ENCODE measurements at places on chromosomes 2 and 18.

- DNase-seq: no peak
Measured at GRCh38 chr18:13530033-13530878, 196.1 kb downstream of the FAM210A start.

- peak; percentile 60 for DNase-seq
Measured at GRCh38 chr2:160492401-160493226, 993 bp downstream of the RBMS1 start.

DNA sequence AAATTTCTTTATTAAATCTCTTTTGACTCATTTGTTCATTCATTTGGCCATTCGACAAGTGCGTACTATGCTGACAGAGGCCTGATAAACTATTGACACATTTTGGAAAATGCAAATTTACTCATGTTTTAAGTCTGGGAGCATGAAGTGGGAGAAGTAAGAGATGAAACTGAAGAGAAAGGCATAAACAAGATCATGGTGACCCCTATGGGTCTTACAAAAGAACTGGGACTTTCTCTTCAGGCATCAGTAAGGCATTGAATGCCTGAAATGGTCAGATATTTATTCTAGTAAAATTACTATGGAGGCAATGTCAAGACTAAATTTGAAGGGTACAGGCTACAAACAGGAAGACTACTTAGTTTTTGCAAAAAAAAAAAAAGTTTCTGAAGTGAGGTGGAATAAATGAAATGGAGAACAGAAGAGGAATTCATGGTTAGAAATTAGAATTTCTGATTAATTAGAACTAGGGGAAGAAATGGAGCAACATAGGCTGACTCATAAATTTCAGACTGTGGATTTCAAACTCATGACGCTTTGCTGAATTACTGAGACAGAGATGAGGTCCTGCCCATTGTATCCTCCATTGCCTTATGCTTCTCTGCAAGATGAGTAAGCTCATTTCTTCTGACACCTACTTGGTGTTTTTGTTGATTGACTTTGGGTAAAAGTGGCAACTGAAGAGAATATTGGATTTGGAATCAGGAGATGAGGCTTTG lies 32.7 kb downstream of the VSNL1 start:
- DNase-seq: no peak

DNA sequence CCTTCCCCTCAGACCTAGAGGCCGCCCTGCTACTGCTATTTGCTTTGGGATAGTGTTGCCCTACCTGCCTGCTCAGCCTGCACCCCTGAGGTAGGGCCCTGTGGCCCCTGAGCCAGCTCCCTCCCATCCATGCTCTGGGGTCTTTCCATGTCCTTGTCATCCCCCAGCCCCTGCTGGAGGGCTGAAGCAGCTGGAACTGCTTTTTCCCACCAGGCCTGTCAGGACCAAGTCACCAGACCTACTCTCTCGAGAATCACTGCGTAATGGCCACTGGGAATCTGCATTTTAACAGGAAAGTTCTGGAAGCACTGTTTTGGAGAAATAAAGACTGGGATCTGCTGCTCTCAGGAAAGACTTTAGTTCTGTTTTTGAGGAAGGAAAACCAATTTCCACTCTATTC lies 20.2 kb upstream of the SLC35F6 start:
- DNase-seq: no peak

DNA sequence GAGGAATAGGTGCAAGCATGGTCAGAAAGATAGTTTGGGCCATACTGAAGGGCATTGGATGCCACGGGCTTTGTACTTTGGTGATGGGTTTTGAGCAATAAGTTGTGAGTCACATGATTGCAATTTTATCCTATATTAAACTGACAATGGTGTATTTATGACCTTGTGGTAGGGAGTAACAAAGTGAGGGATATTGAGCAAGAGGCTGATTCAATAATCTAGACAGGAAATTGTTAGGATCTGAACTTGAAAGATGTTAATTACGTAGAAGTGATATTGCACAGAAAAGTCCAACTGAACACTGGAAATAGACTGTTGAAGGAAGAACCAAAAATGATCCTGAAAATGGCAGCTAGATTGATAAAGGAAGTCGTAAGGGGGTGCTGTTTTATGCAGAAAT lies 46.6 kb upstream of the TCF4 start:
- DNase-seq: no peak

- no peak for DNase-seq
Measured at GRCh38 chr2:173830170-173830569, 135.0 kb downstream of the SP3 start.

DNA sequence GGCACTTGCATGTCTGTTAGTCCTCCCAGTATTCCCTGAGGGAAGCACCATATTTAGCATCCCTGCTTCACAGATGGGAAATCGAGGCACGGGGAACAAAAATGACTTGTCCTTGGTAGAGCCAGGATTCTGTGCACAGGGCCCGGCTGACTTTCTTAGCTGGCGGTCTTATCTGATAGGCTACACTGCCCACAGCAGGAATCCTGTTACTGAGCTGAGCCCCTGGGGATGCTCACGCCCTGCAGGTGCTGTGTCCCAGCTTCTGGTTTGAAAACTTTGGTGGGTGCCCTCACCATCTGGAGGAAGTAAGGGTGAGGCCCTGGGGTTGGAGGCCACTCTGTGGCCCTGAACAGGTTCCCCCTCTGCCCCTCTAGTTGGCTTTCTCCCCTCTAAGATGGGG lies 68.4 kb upstream of the MCFD2 start:
- DNase-seq: no peak

DNA sequence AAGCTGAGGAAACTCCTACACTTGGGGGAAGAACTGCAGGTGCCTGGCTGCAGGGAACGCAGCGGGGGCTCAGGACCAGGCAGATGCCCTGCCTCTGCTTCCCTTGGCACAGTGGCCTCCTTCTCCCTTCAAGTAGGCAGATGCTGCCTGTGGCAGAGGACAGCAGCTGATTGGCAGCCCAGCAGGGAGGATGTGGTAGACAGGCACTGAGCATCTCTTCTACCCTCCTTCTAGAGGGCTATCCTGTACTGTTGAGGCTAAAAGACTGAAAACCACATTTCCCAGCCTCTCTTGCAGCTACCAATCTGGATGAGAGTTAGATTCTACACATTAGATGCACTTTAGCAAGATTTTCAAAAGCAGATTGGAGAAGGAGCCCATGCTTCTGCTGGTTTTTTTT lies 105.7 kb downstream of the MSH2 start:
- DNase-seq: no peak

GRCh38 chr2:96114546-96114902 lies 1.8 kb downstream of the ADRA2B start:
- DNase-seq: no peak

DNA sequence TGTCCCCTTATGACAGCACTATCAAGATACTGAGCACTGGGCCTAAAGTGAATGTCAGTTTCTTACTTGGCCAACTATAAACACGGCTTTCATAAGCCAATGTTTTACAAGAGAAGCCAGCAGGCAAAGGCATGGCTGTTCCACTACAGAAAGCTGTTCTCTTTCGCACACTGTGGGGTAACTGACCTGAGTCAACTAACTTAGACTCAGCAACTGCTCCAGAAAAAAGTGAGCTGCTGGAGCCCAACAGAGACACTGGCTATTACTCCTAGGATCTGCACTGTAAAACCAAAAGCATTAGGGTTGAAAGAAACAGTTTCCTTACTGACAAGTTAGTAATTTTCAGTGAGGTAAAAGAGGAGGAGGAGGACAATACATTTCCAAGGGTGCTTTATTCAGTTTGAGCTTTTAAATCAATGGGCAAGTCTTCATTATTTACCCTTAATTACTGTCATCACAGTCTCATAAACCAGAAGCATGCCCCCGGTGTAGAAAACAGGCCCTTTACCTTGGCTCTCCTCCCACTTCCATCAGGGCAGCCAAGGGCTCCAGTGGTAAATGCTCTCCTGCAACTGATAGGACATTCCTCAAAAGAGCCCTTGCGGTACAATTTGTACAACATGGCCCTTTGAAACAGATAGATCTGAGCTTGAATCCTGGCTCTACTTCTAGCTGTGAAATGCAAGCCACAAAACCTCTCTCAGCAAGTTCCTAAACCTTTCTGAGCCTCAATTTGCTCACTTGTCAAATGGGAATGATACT lies 275.7 kb downstream of the PDE11A start:
- no peak for DNase-seq

DNA sequence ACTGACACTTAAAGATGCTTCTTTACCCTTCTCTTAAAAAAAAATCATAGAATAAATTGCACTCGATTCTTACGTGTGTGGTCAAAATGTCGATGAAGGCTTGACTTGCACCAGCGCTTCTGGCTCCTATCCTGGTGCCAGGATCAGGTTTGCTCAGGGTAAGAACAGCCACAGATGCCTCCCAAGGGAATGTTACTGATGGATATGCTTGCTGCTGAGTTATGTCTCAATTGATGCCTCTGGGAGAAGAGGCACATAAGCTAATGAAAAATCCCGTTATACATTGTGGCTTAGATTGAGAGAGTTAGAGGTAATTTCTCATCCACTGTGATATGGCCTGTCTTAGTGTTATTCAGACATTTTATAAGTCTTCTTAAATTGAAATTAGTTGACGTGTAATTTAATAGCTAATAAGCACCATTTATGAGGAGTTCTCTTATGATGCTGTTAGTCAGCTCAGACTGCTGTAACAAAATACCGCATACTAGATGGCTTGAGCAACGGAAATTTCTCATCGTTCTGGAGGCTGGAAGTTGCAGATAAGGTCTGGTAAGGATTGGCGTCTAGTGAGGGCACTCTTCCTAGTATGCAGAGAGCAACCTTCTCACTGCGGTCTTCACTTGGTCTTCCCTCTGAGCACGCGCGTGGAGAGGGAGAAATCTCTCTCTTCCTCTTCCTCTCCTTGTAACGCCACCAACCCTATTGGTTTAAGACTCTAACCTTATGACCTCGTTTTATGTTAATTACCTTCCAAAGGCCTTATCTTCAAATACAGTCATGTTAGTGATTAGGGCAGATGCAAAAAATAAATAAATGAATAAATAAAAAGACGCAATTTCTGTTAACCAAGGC lies 116.6 kb upstream of the NOSTRIN start:
- DNase-seq: no peak

DNA sequence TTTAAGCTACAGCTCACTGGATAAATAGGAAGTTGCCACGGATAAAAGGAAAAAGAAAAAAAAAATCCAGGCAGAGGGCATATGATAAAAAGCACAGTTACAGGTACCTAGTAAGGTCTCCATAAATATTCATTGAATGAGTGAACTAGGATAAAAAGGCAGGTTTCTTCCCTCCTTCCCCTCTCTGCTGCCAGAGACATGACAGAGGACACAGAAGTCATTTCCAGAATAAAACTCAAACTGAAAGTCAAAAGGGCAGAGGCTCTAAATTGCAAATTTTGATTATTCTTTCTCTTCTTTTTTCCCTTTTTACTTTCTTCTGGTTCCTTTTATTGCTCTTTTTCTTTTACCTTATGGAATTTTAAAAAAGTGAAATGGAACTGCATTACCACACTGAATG lies 7.7 kb downstream of the CD302 start:
- DNase-seq: no peak

- DNase-seq: no peak
Measured at GRCh38 chr2:54665436-54665856, 58.0 kb upstream of the EML6 start.

- DNase-seq: no peak
Measured at GRCh38 chr18:55510809-55511208, 77.2 kb downstream of the TCF4 start.

DNA sequence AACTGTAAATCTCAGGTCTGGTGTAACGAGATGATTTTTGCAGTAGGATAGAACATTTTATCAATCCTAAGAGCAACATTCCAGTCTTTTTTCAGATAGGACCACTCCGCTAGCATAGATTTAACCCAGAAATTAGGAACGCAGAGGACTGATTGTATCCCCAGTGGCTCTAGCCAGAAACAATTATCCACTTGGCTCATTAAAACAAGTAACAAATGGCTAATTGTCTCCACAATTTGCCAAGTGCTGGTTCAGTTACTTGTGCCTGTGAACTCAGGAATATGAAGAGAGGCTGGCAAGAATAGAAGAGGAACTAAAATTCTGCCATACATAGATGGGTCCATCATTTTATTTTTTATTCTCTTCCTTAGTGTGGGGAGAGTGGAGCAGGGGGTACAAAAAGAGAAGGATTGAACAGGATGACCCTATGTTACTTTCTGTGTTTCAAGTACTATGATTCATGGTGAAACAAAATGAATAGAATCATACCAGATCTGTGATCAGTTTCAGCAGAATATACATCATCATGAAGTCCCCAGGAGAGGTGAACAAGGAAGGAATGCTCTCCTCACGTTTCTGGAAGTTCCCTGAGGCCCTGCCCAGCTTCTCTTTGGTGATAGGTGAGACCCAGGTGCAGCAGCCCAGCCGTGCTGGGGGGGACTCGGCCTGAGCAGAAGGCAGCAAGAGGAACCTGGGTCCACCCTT lies 121.6 kb downstream of the ARL4C start:
- DNase-seq: no peak

- DNase-seq: no peak
Measured at GRCh38 chr2:221570321-221570935, 1.7 kb downstream of the EPHA4 start.

- no peak for DNase-seq
Measured at GRCh38 chr2:71526141-71526540, 72.8 kb downstream of the DYSF start.

- no peak for DNase-seq
Measured at GRCh38 chr2:205930209-205930608, 155.8 kb downstream of the INO80D start.

DNA sequence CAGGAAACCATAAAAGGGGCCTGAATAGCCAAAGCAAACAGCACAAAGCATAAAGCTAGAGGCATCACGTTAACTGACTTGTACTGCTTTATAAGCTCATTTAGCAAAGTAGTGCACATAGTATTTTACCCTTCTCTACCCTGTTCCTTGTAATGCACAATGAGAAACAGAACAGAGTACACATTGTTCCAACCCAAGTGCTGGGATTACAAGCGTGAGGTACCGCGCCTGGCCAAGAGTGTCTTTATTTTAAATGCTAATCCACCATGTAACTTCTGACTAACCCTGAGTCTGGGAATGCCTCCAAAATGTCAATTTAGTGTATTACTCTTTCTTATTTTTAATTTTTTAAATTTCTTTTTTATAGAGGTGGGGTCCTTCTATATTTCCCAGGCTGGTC lies 46.4 kb upstream of the STON1 start:
- no peak for DNase-seq

DNA sequence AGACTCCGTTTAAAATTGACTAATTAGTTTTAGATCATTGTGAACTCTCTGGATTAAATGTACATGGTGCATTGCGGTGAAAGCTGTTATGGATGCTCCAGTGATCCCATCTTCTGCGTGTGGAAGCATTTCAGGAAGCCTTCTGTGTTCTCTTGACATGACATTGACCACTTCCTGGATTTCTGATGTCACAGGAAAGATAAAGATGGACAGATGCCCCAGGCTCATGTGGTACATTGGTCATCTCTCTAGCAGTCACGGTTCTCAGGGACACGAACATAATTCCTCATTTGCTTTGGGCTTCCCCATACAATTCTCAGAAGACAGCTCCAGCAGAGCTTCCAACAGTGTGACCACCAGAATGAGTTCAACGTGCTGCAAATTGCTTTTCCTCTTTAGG lies 26.9 kb downstream of the AGAP1 start:
- no peak for DNase-seq

GRCh38 chr2:110732422-110733413 lies at the start of gene ACOXL:
TSS of gene ACOXL (plus strand) at chr2:110732573. CDS start at chr2:110768390, 35,817 bp downstream.
- DNase-seq: no peak

GRCh38 chr2:26911911-26912861 lies 58.3 kb upstream of the MAPRE3 start:
- no peak for DNase-seq
